ENCODE measurements at places on chromosomes 4 and X.

GRCh38 chr4:126087101-126087500 is 772.3 kb downstream of the FAT4 start:
- DNase-seq: no peak

- DNase-seq: no peak
Measured at GRCh38 chrX:39767446-39767845, 330.3 kb downstream of the BCOR start.

- no peak for DNase-seq
Measured at GRCh38 chr4:16032396-16032770, 51.4 kb downstream of the PROM1 start.

- no peak for DNase-seq
Measured at GRCh38 chrX:134452596-134452995, 7.4 kb upstream of the HPRT1 start.

DNA sequence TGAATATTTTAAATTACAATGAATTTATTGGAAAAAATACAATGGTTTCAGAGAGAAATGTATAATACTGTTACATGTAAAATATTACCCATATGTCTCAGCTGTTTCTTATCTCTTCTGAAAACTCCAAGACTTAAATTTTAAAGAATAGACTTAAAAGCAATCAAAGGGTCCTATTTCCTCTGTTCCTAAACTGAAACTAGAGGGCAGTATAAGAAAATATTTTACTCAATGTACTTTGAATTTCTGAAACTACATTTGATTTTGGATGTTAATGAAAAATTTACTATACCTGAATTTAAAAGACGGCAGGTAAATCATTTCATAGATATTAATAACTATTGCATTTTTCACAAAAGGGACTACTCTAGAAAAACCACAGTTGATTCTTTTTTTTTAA is 200.2 kb downstream of the LRBA start:
- DNase-seq: no peak

DNA sequence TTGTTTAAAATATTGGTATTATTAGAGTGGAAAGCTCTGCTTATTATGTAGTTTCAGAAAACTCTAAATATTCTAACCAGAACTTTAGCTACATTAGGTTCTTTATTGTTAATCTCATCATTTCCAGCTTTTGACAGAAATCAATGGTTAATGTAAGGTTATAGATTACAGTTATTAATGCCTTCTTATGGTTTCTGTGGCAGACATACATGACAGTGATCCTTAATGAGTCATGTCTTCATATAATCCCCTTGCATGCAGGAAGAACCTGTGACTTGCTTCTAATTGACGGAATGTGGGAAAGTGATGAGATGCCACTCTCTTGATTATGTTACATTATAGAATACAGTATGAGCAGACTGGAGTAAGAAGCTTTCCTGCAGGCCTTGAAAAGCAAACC is 23.5 kb downstream of the KLHL8 start:
- DNase-seq: no peak

DNA sequence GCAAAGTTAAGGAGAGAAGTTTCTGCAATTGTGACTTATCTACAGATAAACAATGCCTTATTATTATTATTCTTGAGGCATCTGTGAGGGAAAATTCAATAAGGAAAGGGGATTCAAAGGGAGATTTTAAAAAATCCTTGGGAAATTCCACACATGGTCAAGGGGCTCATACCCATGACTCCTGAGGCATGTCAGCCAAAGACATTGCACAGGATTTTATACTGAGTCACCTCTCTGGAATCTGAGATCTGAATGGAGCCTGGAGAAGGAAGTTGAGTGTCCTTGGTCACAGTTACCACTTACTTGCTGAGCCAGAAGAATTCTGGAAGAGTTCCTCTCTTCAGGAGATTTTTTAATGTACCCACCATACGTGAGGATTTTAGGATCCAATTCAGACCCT is 14.4 kb upstream of the CXCL8 start:
- no peak for DNase-seq

- DNase-seq: no peak
Measured at GRCh38 chrX:99603091-99603814, 806.8 kb downstream of the PCDH19 start.

- no peak for DNase-seq
Measured at GRCh38 chrX:108117988-108118387, 26.4 kb downstream of the ATG4A start.

DNA sequence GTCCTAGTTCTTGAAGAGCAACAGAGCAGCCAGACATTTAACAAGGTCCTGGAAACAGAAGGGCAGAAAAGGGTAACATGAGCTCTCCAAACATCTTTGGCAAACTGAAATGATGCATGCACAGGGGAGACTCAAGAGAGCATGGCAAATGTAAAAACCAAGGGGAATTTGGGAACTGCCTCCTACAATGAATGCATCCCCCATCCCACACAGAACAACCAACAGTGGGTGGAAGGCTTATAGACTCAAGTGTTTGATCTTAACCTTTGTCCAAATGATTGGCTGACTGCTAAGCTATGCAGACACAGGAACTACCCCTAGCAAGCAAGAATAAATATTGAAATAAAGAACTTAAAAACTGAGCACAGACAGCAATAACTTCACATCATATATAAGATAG is 74.4 kb downstream of the CENPC start:
- no peak for DNase-seq

DNA sequence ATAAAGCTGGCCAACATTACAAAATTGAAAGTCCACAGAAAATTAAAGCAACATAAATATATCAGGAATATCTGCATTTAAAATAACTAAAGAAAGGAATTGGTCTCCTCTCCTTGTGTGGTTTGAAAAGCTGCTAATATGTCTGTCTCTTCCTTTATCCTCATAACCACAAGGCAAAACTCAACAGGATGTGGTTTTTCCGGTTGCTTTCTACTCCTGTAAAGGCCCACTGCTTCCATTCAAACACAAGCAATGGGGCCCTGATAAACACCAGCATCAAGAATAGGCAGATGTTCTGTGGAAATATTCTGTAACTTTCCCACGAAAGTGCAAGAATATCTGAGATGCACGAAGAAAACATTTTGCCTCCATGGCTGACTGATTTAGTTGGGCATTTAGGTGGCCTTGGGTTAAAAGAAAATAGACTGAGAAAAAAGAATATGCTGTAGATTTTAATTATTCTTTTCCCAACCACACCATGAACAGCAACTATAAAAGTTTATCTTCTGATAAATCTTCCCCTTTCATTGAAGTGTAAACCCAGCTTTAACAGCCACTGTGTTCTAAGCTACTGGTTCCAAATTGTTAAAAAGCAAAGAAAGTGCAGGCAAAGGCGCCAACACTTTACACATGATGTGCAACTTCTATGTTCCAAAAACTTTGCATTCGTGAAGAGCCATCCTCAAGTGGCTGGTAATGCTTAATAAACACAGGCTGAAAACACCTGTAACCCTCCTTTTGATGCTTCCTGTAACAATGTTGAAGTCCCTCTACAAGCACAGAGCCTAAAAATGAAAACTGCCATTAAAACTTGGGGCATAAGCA is 50.5 kb upstream of the NDST3 start:
- DNase-seq: no peak

DNA sequence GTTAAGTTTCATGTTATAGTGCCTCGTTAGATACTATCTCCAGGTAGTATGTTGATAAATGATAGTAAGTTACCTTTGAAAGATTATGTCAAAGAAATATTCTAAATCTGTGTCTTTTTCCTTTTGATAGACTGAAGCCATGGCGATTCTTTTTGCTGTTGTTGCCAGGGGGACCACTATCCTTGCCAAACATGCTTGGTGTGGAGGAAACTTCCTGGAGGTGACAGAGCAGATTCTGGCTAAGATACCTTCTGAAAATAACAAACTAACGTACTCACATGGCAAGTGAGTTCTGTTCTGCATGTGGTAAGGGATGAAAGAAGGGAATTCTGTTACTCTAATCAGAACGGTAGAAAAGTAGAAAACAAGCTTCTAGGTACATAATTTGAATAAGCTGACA is 8.2 kb downstream of the VAMP7 start:
- DNase-seq: no peak

DNA sequence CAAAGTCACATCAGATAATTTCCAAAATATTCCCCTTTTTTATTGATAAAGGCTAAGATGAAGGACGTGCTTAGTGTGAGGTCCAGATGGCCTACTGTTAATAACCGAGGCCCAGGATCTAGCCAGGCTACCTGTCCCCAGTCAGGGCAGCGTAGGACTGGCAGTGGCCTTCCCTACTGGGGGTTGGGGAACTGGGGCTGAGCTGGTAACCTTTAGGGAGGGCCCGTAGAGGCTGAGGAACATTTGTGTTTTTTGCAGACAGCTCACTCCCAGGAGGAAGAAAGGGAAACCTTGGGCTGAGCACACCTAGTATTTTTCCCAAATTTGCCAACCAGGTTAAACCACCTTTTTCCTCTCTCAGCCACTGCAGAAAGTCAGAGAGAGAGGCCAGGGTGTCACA is 59.1 kb downstream of the KLF3 start:
- DNase-seq: no peak

DNA sequence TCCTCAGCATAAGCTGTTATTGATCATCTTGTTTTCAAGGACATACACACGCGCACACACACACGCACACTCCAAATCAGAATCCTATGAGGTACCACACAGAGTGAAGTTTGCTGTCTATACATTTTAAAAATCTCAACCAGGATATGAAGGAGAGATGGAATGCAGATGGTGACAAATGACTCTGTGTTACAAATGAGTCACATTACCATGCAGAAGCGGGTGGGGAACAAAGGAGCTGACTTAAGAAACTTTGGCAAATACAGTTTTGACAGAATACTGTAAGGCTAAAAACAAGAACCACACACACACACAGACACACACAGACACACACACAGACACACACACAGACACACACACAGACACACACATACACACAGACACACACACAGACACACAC is 81.7 kb downstream of the RELL1 start:
- no peak for DNase-seq

DNA sequence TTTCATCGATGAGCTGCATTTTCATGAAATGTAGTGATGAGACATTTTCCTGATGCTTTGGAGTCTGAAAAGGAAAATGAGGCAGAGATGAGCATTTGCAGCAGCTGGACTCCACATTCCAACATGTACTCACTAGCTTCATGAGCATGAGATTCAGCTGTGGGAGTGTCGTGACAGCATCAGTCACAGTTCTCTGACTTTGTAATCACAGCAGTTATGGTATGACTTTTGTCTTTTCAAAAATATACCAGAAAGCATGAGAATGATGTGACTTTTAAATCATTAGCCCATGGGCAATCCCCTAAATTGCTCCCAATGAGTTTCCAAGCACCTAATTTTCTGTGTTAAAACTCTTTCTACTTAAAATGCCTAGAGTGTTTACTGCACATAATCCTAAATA is 18.3 kb upstream of the MSL3 start:
- DNase-seq: no peak

DNA sequence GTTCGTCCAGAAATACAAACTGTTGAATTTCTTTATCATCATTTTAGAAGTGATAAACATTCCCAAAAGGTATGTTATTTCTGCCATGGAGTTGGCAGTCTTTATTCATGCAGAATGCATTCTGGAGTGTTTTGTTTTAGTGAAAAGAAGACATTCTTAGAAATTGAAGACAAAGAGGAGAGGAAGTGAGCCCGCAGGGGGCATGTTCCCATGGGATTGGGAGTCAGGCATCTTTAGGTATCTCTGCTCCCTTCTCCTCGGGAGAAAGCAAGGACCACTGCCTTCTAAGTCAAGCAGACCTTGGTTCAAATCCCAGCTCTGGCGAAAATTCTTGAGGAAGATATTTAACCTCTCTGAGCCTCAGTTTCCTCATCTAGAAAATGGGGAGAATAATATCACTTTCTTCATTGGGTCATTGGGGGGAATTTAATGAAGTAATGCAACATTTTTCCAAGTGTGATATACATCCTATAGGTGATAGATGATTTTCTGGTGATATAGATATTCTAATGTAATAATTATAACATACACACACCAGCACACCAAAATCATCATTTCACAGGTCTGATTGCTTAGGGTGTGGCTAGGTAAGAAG is 26.5 kb upstream of the CHRNA9 start:
- DNase-seq: no peak

DNA sequence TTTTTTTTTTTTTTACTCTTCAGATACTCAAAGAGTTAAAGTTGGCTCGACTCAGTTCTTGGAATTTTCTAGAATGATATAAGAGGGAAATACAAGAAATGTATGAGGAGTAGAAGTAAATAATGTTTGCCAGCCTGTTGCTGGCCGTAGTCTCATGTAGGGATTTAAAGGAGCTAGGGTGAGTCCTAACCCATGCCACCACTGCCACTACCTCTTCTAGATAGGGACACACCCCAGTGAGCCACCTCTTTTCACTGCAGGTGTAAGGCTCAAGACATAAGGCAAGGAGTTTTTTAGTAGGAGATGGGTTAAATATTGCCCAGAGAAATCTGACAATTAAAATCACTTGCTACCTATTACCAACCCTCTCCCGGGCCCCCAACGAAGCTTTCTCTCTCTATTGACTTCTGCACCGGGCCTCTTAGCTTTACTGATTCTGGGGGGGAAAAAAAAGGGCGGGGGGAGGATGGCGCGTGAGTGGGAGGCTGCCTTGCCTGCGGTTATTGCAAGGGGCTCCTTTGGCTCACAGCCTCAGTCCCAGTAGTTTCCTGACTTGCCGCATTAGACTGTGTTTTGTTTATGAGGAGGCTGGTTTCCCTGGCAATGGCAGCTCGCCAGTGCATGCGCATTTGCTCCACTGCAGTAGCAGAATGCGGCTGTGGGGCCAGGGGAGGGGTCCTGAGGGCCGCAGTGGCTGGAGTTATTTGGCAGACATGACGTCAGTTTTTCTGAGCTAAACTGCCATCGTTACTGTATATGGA is 3.0 kb downstream of the LINC00632 start:
- no peak for DNase-seq

DNA sequence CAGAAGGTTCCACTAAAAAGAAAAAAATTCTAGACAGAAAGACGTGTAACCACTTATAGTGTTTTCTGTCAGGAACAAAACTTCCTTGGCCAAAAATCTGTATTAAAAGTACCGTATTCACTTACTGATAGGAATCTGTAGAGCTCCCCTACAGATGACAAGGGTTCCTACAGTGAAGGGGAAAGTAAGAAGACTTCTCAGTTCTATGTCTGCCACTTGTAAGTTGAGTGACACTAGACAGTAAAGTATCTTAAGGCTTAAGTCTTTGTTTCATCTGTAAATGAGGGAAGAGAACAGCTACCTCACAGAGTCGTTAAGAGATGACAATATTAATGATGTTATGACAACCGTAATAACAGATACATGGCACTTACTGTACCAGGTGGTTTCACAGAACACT is 3.3 kb downstream of the COQ2 start:
- no peak for DNase-seq

DNA sequence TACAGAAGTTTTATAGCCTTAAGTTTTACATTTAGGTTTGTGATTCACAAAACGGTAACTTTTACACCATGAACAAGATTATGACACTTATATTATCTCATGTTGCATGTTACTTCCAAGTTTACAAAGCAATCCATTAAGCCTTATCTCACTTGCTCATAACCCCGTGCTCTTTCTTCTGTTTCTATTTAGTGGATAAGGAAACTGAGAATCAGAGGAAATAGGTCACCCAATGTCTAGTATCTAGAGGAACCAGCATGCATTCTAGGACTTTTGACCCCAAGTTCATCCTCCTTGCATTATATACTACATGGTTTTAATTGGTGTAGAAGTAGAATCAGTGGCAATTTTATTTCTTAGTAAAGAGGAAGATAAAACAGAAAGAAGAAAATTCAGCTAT is 67.0 kb upstream of the ANXA3 start:
- DNase-seq: no peak

GRCh38 chr4:52657292-52657617 is 1.8 kb downstream of the USP46 start:
- no peak for DNase-seq

All from GM13976 (cell line).